ENCODE measurements at places on chromosomes 2 and 18. TPM values are rescaled to one million over a fixed set of nuclear protein-coding genes. Genes with fewer than 3 reads are reported as not detected.

The TWIST2 gene
- total RNA-seq: 0.95 TPM

The STPG4 gene
- total RNA-seq: not detected

DNA sequence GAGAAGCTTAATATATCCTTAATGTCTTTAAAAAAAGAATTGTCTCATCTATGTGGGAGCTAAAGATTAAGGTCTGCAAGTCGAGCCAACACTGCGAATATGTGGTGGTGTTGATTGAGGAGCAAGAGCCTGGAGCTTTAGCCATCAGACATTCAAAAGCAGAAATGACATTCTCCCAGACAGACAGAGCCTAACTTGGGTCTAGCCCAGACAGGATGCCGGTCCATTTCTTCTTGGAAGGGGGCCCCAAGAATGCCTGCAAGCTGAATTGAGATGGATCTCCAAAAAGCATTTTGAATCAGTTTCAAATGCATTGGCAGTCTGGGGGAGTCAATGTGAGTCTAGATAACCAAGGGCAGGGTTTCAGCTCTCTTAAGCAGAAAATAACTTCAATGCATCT lies 30.1 kb upstream of the EML4 start:
- no peak for DNase-seq

The TUBA3E gene
- total RNA-seq: not detected

The ANKRD30B gene
- not detected for total RNA-seq

All from type B pancreatic cell (in vitro differentiated cells).